ENCODE measurements at places on chromosomes 7 and 10.
A peak's percentile ranks its signal among the peaks of the same experiment; 100 is the strongest.

- DNase-seq: no peak
Measured at GRCh38 chr10:1035201-1035600, 9.5 kb upstream of the IDI2 start.

GRCh38 chr10:29728541-29729049 lies 93.8 kb upstream of the SVIL start:
- no peak for DNase-seq

DNA sequence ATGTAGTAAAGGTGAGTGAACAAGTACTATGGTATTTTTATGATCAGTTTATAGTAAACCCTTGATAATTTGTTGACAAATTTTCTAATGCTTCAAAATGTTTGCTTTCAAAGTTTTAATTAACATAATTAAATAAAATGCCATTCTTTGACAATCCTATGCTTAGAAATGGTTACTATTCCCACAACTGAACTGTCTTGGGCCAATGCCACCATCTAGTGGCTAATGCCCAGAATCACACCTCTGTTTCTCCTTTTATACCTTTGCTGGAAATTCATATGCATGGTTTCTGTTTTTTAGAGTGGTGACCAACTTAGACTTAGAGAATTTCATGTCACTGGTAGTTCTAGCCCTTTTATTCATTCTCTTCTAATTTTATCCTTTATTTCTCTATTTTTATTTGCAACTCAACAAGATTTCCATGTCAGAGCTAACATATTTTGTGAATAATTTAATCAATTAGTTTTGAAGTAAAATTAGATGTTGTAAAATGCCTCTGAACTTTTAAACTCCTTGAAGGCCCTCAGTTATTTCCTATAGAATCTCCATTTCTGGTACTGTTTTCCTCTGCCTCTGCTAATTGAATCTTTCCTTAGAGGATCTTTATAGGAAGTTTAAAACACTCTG lies 31.1 kb downstream of the PCGF5 start:
- peak; percentile 5 for DNase-seq

GRCh38 chr7:26096136-26096535 lies 55.9 kb upstream of the NFE2L3 start:
- no peak for DNase-seq

GRCh38 chr7:154837087-154837486 lies 165.8 kb downstream of the PAXIP1 start:
- no peak for DNase-seq

- no peak for DNase-seq
Measured at GRCh38 chr10:77029777-77030717, 607.6 kb downstream of the KCNMA1 start.

DNA sequence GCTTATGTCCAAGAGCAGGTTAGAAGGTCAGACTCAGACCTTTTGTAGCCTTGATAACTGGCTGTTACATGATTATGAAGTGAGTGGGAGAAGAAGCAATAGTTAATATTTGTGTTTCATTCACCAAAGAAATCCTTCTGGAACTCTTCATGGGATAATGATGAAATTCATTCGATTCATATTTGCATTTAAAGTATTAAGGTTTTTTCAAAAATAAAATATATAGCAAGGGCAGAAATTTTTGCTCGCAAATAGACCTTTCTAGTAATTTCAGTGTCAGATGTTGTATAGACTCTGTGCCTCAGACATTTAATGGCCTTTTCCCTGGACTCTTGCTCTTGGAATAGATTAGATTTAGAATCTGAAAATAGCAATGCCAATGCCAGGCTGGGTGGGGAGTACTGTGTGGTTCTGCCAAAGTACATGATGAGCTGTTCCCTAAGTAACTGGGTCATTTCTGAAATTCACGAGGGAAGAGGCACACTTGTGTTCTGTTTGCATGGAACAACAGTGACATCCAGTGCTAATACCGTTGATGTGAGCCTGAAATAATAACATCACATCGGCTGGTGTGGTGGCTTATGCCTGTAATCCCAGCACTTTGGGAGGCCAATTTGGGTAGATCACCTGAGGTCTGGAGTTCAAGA lies 119.2 kb downstream of the MBL2 start:
- DNase-seq: no peak

DNA sequence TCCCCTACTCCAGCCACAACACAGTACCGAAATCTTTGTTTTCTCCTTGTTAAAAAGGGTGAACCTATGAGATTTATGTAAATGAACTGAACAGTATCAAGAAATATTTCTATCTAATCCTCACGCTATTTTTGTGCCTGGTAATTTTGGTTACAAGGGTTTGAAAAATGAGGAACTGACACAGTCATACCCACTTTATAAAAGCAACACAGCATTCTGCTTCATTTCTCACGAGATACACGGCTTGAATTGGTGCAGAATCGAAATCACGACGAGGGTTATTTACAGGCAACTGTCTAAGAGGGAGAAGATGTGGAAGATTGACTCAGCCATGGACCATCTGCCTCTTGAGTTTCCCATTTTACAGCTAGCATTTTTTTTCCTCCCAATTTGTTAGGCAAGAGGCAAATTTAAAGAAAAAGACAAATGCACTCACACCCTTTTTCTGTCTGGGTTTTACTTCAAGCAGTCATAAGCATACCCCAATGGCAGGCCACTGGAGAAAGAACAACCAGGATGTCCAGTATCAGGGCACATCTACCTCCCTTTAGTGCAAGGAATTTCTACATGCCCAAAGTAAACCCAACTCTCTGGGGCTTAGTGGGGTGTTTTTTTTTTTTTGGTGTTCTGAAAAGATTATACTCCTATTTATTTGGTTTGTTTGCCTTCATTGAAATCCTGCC lies 108.1 kb downstream of the ITGB8 start:
- no peak for DNase-seq

- no peak for DNase-seq
Measured at GRCh38 chr10:90604636-90605035, 253.2 kb downstream of the HTR7 start.

DNA sequence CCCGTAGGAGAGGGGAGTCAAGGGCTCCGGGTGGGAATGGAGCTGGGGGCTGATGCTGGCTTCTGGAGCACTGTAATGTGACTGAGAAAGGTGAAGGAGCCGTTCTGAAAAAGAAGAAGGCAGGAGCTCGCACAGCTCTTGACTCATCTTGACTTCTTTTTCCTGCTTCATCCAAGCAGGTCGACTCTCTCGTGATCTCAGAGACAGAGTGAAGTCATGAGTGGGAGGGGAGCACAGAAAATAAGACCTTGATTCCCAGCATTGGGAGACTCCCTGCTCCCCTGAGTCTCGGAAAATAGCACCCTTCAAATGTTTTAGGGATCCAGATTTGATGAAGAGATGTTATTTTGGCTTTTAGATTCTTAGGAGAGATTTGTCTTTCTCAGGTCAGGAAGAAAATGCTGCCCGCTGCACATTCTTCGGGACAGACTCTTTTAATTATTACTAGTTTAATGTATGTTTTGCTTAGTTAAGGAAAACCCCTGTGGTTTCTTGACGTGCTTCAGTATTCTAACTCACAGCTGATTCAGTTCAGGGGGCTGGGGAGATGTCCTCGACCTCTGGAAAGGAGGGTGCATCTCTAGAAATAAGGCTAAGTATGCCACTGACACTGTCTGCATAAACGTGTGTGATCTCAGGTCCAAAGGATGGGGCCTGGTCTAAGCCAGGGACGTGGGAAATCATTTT lies 34.1 kb downstream of the EGFR start:
- no peak for DNase-seq

DNA sequence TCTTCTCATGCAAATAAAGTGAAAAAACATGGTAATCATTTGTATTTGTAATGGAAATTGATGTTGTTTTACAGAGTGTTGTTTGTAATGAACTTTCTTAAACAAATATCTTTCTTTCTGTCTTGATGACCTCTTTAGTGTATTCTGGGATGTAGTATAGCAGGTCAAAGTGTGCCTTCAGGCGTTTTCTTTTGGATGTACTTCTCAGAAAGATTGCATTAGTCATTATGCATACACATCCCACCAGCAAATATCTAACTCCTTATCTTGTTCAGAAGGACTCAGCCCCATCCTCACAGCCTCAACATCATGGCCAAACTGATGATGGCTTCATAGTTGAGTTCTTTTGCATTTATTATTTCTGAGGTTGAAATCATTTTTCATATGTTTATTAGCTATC lies 124.7 kb downstream of the LRRC18 start:
- DNase-seq: no peak

DNA sequence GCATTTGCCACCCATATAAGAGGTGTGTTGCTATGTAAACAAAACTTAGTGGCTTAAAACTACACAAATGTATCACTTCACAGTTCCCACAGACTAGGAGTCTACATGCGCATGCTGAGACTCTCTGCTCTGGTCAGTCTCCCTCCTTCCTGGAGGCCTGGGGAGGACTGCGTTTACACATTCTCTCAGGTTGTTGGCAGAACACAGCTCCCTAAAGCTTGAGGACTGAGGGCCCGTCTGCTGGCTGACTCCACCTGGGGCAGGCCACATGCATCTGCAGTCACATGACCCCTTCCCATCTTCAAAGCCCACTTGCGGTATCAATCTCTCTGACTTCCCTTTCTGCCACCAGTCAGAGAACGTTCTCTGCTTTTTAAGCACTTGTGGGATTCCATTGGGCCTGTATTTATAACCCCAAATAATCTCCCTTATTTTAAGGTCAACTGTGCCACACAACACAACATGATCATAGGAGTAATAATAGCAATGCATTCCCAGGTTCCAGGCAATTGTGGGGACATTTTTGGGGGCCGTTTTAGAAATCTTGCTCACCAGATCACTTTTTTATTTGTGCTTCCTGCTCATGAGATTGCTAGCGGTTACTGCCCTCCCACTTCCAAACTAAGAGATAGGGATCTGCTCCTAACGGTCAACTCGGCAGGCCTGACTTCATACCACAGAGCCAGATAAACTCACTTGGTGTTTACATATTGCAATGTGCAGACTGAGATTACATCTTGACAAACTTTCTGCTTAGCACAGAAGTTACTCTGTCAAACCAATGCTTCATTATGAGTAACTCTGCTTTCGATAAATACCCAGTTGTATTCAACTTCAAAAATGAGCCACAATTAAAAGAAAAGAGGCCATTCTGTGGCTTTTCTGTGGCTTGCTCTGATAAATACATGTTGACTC lies 96.3 kb downstream of the ALOX5 start:
- DNase-seq: no peak

- DNase-seq: no peak
Measured at GRCh38 chr10:30782537-30783461, 153.2 kb upstream of the LYZL2 start.

DNA sequence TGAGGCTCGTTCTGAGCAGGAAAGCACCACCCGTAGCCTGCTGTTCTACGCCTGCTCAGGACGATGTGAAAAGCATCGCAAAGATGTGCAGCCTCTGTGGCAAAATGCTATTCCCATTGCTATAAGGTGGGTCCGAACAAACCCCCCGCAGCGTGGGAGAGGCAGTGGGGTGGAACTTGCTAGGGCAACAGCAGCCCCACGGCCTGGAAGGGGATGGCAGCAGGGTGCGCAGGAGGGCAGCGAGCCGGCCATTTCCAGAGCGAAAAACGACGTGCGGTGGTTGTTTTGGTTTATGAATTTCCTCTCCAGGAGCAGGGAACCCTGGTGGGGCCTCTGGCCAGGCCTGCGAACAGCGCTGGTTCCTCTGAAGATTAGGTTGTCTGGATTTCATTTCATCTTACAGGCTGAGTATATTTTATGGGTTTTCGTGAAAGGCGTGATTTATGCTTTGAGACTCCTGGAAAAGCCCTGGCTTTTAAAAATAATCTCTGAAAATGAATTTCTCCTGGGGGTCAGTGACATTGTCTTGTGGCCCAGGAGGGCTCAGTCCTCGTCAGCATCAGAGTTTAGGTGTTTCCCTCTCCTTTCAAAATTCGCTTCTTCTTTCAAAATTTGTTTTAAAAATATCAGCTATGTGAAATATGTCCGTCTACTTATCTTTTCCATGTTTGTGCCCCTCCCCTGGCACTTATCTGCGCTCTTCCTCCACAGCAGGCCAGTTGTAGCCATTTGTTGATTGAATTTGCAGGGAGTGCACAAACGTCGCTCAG lies 42.3 kb upstream of the UBE3C start:
- no peak for DNase-seq

Measured in CD8-positive, alpha-beta memory T cell (primary cell).